Tibial artery (tissue), 4 donors: ENCODE measurements at places on chromosomes 2 and 18.

- no peak for DNase-seq
These were observed 136.1 kb downstream of the EXOC6B start for GRCh38 chr2:72689579-72690195.

DNA sequence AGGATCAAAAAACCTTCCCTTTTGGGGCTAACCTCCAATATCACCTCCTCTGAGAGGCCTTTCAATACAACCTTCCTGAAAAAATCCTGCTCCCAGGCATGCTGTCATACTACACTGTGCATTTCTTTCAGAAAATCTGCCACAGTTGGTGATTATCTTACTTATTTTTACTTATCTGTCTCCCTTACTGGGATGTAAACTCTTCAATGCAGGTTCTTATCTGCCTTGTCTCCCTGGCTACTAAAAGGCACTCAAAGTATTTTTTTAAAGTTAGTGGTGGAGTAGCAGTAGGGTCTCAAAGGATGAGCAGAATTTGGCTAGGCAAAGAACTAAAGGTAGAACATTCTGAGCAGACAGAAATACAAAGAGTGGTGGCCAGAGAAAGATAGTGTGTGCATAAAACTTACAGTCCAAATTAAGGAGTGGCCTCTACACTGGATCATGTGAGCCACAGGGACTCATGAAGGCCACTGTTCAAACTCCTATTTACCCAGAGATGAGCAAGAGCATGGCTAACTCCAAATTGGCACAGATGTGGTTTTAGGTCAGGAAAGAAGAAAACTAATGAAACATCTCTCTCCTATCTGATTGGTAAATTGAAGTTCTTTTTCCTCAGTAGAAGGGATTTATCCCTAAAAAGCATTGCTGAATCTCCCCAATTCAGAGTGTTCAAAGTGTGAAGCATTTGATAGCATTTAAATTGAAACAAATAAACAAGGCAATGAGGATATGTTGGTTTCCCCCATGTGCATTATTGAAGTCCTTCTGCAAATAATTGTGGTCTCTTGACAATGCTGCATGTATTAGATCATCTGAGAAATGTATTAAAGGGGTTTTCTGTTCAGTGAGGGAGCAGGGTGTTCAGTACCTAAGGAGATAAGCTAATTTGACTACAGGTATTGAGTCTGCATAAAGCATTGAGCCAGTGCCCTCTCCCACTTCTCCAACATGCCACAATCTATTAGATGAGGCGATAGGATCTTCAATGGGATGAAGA lies 285.5 kb downstream of the MREG start:
- no peak for DNase-seq

DNA sequence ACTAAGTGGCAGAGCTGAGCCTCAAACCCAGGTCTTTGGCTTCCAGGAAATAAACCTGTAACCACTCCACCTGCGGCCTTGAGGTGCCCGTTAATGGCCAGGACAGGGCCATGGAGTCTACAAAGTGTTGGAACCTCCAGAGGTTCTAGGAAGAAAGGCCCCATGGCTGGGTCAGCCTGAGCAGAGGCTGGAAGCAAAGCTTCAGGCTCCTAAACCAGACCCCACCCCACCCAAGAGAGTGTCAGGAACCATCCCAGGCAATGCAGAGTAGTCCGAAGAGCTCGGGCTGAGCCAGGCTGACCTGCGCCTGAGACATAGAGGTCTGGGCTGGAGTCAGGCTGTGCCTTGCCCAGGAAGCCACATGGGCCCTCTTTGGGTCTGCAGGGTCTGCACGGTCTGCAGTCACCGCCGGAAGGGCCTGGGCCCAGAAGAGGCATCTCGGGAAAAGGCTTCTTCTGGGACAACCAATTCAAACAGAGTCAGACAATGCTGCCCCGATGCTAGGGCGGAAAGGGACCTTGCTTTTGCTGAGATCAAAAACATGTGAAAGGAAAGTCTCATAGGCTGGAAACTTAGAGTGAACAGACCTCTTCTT lies 6.4 kb downstream of the CIB4 start:
- DNase-seq = peak; percentile 12

- DNase-seq = no peak
These were observed 24.7 kb upstream of the CELF4 start for GRCh38 chr18:37590346-37590745.

- no peak for DNase-seq
These were observed 429.1 kb downstream of the CBLN2 start for GRCh38 chr18:72114801-72115594.

DNA sequence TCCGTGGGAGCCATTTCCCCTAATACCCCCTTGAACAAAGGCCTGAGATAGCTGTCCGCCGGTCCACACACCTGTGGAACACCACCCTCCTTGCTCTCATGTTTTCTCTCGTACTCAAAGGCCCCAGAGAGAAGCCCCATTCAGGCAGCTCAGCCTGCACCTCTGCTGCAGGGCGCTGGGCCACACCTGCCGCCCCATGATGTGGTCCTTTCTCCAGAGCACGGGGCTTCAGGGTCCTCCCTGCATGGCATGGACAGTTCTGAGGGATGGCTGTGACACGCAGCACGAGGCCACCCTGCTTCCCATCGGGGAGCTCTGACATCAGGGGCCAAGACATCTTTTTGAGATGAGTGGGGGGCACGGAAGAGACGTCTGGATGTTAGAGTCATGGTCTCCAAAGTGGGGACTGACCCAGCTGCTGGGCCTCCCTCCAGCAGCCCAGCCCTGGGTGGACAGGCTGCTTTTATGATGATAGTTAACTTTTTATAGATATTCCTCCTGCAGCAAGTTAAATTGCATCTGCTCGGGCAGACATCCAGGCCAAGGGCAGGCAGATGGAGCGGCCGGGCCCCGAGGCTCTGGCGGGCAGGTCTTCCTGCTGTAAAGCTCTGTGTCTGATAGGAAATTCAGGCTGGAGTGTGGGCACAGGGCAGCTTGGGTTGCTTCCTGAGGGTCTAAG lies 56.7 kb downstream of the SDC1 start:
- peak; percentile 53 for DNase-seq

GRCh38 chr2:173739006-173739405 lies 226.2 kb downstream of the SP3 start:
- DNase-seq = no peak

DNA sequence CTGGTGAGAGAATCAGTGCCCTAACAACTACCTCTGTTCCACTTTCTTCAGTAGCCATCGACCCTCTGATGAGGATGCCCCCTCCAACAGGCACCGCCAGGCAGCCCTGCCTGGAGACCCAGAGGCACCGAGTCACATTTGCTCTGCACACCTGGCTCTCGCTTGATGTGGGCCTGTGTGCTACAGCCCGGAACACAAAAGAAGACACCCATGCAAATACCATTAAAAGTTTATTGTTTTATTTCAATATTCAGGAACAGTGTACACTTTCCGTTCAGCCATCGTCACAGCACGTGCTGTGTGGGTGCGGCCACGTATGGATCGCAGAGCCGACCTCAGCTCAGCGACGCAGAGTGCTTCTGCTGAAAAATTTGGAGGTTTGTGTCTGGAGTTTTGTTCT lies 154.0 kb downstream of the MBP start:
- no peak for DNase-seq

GRCh38 chr18:76492669-76493212 lies 2.3 kb downstream of the ZNF516 start:
- peak; percentile 98 for DNase-seq

- no peak for DNase-seq
These were observed 577 bp downstream of the ERCC3 start for GRCh38 chr2:127293386-127293747.

DNA sequence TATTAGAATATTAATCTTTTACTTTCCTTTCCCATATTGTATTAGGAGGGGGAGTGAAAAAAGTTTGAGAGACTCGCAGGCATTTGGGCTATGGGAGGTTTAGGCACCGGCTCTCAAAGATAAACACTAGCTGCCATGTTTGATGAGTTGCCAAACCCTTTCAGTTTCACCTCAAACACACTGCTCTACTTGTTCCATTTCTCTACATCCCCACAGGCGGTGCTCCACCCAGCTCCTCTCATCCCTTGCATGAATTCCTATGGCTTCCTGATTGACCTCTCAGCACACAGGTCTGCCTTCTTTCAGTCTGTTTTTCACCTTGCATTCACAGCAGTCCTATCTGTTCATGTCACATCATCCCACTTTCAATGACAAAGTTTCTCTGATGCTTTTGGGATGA lies 65.7 kb downstream of the MEP1B start:
- no peak for DNase-seq

DNA sequence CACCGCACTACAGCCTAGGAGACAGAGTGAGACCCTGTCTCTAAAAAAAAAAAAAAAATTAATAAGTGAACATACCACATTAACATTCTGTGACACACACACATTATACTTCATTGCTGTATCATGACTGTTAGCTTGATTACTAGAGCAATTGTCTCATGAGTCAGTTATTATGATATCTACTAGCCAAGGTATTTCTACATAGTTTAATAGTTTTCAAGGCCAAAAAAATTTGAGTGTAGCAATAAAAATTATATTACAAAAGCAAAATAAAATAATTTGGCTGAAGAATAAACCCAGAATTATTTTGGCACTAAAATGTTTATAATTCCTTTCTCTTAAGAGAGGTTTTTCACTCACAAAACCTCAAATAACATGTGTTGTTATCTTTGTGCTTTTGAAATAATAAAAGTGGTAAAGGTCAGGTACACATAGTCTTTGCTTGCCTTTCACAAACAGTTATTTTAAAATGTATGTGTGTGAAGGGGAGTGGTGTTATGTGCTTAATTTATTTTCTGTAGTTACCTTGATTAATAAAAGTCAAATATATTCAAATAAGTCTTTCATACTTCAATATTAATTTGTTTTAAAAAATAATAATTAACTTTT lies 136.9 kb upstream of the SPOPL start:
- DNase-seq = no peak

DNA sequence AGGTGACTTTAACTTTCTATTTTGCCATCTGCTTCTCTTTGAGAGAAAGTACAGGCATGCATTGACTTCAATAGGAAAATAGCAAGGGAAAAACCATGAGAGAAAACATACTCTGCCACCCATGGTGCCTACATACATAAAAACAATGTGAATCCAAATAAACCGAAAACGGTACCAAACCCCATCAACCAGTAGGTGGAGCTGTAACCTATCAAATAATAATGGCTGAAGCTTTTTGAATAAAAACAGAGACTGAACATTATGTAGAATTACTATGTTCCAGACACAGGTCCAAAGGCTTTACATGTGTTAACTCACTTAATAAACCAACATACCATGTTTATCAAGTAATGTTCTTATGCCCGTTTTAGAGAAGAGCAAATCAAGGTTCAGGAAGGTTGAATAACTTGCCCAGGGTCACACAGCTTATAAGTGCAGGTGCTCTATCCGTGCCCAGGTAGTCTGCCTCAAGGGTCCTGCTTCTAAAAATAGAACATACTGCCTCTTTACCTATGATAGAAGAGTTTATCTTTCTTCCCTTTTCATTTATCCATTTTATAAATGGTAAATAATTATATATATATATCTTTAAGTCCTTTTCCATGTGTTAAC lies 293.9 kb upstream of the SYT4 start:
- DNase-seq = no peak

GRCh38 chr2:142883526-142883925 lies 6.1 kb downstream of the KYNU start:
- DNase-seq = no peak

- DNase-seq = no peak
These were observed 189.1 kb downstream of the TCF4 start for GRCh38 chr18:55398858-55399257.

GRCh38 chr2:112671801-112672200 lies 26.1 kb downstream of the SLC20A1 start:
- DNase-seq = no peak

DNA sequence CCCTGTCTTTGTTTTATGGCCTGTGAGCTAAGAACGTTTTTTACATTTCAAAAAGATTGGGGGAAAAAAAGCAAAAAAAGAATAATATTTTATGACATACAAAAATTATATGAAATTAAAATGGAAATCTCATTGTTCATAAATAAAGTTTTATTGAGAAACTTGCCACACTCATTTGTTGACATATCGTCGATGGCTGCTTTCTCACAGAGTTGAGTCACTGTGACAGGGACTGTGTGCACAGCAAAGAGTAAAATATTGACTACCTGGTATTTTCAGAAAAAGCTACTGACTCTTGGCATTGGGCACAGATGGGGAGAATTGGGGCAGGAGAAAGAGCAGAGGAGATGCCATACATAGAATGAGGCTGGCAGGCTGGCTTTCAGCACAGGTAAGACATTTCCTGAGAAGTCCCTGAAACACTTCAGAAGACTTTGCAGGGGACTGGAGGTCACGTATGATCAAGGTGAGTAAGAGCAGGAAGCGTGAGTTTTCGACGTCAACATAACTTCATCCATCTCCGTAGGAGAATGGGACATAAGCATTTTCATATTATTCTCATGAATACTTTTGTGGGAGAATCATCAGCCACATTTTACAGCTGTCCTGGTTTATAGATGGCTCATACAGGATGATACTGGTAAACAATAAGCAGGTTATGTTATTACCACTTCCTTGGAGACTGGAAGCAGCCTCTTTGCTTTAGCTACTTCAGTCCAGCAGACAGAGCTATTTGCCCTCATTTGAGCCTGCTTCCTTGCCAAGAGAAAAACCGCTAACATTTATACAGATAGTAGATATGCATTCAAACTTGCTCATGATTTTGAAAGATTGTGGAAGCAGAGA lies 32.5 kb upstream of the PUM2 start:
- no peak for DNase-seq

DNA sequence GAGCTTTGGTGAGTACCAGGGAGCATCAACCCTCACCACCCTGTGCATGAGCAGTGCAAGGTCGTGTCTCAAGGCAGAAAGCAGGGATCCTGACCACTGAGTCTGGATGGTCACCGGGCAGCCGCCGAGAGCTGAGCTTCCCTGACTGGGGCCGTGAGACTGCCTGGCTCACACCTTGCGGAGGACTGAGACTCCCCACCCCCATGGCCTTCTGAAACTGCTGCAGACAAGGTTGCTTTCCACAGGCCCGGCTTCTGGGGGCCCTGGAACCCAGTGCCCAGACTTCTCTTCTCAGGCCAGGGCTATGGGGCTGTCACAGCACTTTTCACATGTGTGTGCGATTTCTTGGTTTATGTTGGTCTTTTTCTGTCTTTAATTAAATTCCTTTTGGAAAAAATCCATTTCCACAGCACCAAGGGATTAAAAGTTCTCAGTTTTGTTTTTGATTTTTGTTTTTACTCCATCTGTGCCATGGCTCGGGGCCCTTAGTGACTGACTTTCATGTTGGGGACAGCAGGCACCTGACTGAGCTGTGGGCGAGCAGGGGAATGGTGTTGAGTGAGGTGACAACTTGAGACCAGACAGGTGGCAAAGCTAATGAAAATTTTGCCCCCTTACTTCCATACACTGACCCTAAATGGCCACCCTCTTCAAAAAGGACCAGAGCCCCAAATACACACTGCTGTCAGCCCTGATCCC lies 297.9 kb downstream of the CYP26B1 start:
- DNase-seq = no peak

DNA sequence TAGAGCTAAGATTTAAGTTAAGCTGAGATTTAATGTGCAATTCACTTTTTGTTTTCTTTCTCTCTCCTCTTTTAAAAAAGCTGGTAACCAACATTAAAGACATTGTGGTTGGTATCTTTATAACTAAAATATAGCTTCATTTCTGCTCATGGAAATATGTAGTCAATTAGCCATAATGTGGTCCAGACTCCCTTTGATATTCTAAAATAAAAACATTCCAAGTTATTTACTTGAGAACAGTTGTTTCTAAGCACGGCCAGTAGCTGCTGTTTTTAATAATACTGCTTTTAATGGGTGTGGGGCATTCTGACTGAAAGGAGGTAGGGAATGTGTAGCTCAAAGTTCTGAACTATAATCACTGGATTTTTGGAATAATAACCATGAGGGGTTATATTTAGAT lies 183.3 kb upstream of the FBXO11 start:
- no peak for DNase-seq

GRCh38 chr2:151774506-151774905 lies 40.2 kb upstream of the NEB start:
- DNase-seq = no peak
